ENCODE measurements at places on chromosomes 4 and X.

- no peak for DNase-seq
These were observed 106.6 kb downstream of the RASL11B start for GRCh38 chr4:52968691-52969090.

GRCh38 chr4:113260688-113261087 is 211.2 kb downstream of the ANK2 start:
- no peak for DNase-seq

GRCh38 chrX:2462780-2463179 is 38.0 kb downstream of the DHRSX start:
- DNase-seq: no peak

- DNase-seq: no peak
These were observed 21.8 kb downstream of the TLR2 start for GRCh38 chr4:153705743-153706468.

DNA sequence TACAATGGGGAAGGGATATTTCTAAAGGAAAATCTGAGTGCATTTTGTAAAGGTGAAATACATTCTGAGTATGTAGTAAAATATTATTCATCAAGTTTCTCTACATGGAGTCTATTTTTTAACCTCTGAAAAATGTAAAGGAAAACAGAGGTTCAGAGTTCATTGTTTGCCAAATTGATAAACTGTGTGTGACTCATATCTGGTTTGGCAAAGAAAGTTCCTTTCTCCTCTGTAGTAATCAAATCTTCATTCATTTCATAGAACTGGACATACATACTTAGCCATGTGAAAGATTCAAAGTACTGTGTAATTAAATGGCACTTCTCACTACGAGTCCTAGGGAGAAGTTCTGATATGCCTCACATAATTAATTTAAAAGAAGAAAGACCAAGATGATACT is 61.6 kb downstream of the HPGD start:
- DNase-seq: no peak

DNA sequence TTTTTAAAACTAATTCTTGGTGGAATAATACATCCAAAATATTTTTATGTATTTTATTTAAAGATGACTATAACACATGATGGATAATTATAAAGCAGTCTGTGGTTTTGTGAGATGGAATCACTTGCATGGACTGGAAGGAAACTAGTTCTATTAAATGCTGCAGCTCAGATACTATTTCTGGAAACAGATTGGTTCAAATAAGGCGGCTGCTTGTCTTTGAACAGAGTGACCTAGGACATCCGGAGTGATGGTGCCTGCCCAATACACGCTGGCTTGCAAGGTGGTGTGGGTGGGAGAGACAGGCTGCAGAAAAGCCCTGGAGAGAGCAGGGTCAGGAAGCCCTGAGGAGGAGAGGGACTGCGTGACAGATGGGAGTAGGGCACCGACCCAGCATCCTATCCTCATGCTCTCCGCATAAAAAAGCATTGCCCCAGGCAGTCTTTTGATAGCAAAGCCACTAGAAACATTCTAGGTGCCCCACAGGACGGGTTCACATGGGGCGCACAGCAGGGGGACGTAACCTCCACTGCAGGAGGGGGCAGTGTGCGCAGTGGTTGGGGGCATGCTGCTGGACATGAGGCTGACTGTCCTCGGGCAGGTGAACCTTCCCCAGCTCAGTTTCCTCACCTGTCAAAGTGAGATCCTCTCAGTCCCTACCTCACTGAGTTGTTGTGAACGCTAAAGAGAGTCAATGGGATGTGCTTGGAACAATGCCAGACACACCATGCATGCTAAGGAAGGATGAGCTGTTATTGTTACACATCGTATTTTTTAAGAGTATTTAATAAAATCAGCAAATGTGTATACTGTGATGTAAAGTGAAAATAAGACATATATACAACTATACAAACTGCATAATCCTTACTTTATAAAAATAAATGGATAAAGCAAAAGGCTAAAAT is 71.3 kb downstream of the EVC2 start:
- no peak for DNase-seq

Data from right renal pelvis (tissue), 4 donors.